ENCODE measurements at places on chromosomes 13 and 19. TPM values are rescaled to one million over a fixed set of nuclear protein-coding genes. Genes with fewer than 3 reads are reported as not detected.

DNA sequence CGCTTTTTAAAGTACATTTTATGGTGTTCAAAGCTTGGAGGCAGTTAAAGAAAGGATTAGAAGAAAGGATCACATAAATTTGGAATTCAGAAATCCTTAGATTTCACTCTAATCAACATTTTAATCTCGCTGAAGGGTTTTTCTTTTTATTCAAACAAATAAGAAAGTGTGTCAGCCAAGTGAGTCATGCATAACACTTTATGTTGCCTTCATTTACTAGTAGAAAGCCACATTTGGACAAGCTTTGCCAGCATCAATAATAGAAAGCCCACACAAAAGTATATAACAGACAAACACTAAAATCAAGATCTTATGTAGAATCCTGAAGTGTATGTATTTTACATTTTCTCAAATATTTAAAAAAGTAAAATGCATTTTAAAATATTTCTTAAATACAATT, 154.9 kb upstream of the TRPC4 start:
- no peak overlapping the region for H3K4me3 ChIP-seq
- H3K27me3 ChIP-seq = no peaks in the 10 kb centered on the region
- no peak for DNase-seq
- H3K36me3 ChIP-seq = peaks cover 1% of the 10 kb centered on the region

Gene MUC16
- total RNA-seq = 0.43 TPM

DNA sequence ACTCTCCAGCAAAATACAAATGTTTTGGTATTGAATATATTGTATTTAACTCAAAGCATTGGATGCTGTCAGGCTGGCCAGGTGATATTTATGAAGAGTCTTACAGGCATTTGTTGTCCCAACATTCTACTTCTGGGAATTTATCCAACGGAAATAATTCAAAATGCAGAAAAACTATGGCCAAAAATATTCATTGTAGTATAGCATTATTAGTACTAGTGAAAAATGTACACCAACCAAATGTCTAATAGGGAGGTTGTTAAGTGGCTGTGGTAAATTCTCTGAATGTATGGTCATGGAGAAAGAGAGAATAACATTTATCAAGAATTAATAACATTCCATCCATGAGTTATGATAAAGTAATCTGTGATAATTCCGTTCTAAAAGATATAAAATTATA, 38.6 kb upstream of the GAS6 start:
- DNase-seq = no peak
- H3K27ac ChIP-seq = no peak overlapping the region
- no peak overlapping the region for H3K4me3 ChIP-seq
- peaks cover 2% of the 10 kb centered on the region for H3K4me1 ChIP-seq

DNA sequence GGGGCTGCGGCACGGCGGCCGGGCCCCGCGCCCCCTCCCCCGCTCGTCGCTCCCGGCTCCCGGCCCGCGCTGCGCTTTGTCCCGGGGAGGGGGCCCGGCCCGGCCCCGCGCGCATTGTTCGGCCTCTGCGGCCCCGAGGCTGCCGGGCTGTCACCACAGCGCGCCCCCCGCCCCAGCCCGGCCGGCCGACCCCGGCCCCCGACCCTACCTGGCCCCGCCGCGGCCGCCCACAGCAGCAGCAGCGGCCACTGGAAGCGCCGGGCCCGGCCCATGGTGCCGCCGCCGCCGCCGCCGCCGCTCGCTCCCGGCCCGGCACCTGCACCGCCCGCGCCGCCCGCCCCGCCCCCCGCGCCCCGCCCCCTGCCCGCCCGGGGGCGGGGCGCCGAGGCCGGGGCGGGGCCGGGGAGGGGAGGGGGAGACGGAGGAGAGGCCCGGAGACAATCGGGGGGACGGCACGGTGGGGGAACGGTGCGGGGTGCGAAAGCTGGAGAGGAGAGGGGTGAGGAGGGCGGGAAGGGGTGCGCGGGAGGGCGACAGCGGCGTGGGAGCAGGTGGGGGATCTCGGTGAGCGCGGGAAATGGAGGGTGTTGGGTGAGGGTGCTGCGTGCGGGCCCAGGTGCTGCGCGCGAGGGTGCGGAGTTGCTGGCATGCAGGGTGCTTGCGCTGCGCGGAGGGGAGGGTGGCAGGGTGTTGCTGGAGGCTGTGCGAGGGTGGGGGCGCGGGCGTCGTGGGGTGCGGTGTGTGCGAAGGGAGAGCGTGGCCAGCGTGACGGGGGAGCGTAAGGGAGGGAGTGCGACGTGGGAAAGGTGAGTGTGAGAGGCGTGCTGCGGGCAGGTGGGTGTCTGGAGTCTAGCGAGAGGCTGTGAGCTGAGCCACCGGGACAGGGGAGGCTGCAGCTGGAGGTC, at the start of gene CADM4:
TSS of gene CADM4 (minus strand) at position 332 of the 905 bp plus-strand sequence. CDS start at position 272, 60 bp downstream.
- DNase-seq = no peak
- peak within 1 kb of the TSS; percentile 94 for H3K4me3 ChIP-seq
- peak within 1 kb of the TSS; percentile 91 for H3K27ac ChIP-seq
- H3K4me1 ChIP-seq = peaks cover 29% of the 10 kb centered on the region
- H3K27me3 ChIP-seq = peaks cover 23% of the 10 kb centered on the region

GRCh38 chr13:30616927-30617314, 799 bp upstream of the USPL1 start:
- H3K36me3 ChIP-seq = peaks cover 3% of the 10 kb centered on the region
- no peaks in the 10 kb centered on the region for H3K27me3 ChIP-seq
- peaks cover 22% of the 10 kb centered on the region for H3K4me1 ChIP-seq

Gene KIR2DL4
- not detected for total RNA-seq

Gene CLEC4G
- not detected for total RNA-seq

GRCh38 chr13:34988330-34988791, 46.3 kb downstream of the NBEA start:
- no peak overlapping the region for H3K27ac ChIP-seq
- no peaks in the 10 kb centered on the region for H3K27me3 ChIP-seq
- no peak overlapping the region for H3K4me3 ChIP-seq
- DNase-seq = no peak

DNA sequence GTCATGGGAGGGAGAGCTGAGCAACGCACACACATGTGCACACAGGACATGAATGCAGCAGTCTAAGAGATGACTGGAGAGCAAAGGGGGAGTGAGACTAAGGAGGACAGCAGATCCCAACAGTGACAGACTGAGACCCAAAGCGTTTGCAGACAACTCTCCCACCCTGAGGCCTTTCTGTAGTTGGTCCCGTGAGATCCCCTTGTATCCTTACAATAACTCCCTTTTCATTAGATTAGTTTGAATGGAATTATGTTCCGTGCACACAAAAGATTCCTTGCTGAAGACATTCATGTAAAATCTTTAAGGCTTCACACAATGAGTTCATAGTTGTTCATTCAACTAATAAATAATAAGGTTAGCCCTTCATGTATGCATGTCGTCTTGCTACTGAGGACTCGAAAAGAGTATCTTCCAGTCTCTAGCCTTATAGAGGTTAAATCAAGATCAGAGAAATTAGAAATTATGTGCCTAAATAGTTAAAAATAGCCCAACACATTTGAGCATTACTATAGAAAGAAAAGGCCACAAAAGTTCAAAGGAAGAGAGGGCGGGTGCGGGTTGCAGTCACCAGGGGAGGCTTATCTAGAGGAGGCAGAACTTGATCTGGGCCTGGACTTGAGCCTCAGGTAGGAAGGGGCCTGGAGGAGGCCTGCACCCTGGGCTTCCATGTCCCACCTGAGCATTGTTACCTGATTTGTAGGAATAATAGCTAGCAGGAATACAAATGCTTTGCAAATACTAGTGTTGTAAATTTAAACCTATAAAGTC, 3.1 kb upstream of the GTF3A start:
- H3K36me3 ChIP-seq = no peaks in the 10 kb centered on the region
- DNase-seq = no peak
- H3K27ac ChIP-seq = no peak overlapping the region
- H3K4me3 ChIP-seq = no peak overlapping the region
- peaks cover 10% of the 10 kb centered on the region for H3K27me3 ChIP-seq

DNA sequence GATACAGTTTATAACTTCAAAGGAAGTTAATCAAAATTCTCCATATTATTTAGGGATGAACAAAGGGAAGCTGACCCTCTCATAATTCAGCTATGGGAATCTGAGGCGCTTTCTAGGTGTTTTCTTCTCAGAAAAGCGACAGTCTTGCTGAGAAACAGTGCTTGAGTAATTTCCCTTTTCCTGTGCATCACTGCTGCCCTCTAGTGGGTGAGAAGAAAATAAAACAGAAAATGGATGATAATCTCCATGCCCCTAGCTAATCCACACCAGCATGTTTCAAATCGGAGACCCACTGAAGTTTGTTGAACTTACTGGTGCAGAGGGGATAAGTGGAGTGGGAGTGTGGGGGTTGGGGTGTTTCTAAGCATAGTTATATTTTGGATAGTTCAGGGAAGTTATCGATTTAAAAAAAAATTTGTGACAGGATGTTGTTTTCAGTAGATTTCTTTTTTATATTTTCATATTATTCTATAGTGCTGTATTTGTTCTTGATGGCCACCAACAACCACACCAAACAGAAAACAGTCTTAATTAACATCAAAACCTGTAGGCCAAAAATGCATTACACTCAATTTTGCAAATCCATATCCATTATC, 21.4 kb downstream of the LCP1 start:
- H3K4me3 ChIP-seq = no peak overlapping the region
- H3K27me3 ChIP-seq = no peaks in the 10 kb centered on the region
- DNase-seq = no peak
- H3K27ac ChIP-seq = no peak overlapping the region

Gene GNG7
- total RNA-seq = 11.3 TPM

- no peaks in the 10 kb centered on the region for H3K36me3 ChIP-seq
- H3K4me3 ChIP-seq = no peak overlapping the region
- H3K4me1 ChIP-seq = peaks cover 5% of the 10 kb centered on the region
- no peak overlapping the region for H3K27ac ChIP-seq
- DNase-seq = no peak
- no peaks in the 10 kb centered on the region for H3K27me3 ChIP-seq
Measured at GRCh38 chr13:68025604-68026003, 795.5 kb upstream of the PCDH9 start.

DNA sequence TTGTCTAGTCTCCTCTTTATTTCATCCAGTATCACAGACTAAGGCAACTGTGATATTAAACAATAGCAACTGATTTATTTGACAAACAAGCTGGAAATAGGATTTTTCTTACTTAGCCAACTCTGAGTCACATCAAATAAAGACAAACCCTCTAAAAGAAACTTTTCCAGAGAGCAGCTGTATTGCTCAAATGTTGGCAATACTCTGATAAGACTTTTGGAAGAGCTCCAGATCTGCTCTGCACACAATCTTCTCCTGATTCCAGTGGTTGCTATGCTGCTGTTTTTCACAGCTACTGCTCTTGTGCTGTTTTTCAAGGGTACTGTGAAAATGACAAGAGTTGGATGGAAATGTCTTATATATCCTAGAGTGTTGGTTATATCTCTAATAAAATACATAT, 1479.2 kb downstream of the SLITRK5 start:
- no peaks in the 10 kb centered on the region for H3K27me3 ChIP-seq
- no peaks in the 10 kb centered on the region for H3K4me1 ChIP-seq
- H3K4me3 ChIP-seq = no peak overlapping the region
- DNase-seq = no peak
- H3K36me3 ChIP-seq = no peaks in the 10 kb centered on the region

GRCh38 chr13:87536499-87536898, 134.7 kb upstream of the SLITRK5 start:
- H3K4me3 ChIP-seq = no peak overlapping the region
- H3K4me1 ChIP-seq = peaks cover 1% of the 10 kb centered on the region
- DNase-seq = no peak
- no peaks in the 10 kb centered on the region for H3K36me3 ChIP-seq
- no peak overlapping the region for H3K27ac ChIP-seq
- no peaks in the 10 kb centered on the region for H3K27me3 ChIP-seq

GRCh38 chr19:1285737-1286360, at the start of gene EFNA2:
TSS of gene EFNA2 (plus strand) at chr19:1285873. CDS start at chr19:1286169, 296 bp downstream.
- peaks cover 10% of the 10 kb centered on the region for H3K4me1 ChIP-seq
- peak within 1 kb of the TSS; percentile 80 for H3K27ac ChIP-seq
- H3K36me3 ChIP-seq = no peaks in the 10 kb centered on the region

DNA sequence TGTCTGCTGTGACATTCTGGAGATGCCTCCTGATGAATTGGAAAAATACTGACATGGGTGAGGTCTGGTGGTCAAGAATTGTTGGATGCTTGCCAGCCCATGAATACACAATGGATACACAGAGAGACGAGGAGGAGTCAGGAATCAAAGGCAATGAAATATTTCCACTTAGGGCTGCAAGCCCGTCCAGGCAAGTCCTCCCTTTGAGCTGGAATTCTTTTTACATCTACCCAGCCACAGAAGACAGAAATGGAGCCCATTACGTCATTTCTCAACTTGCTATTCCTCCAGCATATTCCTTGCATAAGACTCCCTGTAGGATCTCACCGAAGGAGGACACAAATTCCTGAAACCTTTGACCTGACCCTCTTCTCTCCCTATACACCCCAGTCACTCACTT, 15.7 kb upstream of the IGFL4 start:
- H3K4me1 ChIP-seq = peaks cover 4% of the 10 kb centered on the region
- no peak overlapping the region for H3K4me3 ChIP-seq
- DNase-seq = no peak
- peaks cover 28% of the 10 kb centered on the region for H3K27me3 ChIP-seq
- no peak overlapping the region for H3K27ac ChIP-seq

Gene ZIM2
- total RNA-seq = not detected

DNA sequence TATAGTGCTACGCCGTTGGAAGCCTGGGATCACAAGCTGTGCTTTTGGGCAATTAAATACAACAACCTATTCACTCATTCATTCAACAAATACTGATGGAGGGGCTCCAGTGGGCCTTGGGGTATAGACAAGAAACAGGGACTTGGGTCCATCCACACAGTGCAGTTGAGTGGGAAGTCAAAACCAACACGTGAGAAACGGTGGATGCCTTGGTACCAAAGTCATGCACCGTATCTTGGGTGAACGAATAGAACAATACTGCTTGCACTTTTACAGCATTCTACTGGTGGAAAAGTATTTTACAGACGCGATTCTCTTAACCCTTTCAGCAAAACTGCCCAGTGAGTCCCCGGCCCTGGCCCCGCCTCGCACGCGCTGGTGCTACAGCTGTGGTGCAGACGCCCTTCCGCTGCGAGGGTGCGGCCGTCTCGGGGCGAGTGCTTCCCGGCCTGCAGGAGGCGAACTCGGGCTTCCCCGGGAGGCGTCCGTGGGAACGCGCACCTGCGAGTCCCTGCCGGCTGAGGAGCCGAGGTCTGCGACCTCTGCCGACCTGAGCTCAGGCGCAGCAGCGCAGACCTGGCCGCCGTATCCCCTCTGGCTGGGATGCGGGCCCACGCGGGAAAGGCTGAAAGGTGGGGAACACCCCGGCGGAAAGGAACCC, 8.3 kb downstream of the TNFRSF19 start:
- DNase-seq = peak; percentile 77
- no peaks in the 10 kb centered on the region for H3K36me3 ChIP-seq
- peaks cover 19% of the 10 kb centered on the region for H3K27me3 ChIP-seq
- H3K4me1 ChIP-seq = peaks cover 7% of the 10 kb centered on the region

Gene TUBA3C
- total RNA-seq = not detected

Gene PLPPR2
- 7.9 TPM for total RNA-seq
